ENCODE measurements at places on chromosomes 13 and 19.

- DNase-seq, result no peak
Observed at GRCh38 chr19:18100710-18101109, 3.1 kb downstream of the MAST3 start.

DNA sequence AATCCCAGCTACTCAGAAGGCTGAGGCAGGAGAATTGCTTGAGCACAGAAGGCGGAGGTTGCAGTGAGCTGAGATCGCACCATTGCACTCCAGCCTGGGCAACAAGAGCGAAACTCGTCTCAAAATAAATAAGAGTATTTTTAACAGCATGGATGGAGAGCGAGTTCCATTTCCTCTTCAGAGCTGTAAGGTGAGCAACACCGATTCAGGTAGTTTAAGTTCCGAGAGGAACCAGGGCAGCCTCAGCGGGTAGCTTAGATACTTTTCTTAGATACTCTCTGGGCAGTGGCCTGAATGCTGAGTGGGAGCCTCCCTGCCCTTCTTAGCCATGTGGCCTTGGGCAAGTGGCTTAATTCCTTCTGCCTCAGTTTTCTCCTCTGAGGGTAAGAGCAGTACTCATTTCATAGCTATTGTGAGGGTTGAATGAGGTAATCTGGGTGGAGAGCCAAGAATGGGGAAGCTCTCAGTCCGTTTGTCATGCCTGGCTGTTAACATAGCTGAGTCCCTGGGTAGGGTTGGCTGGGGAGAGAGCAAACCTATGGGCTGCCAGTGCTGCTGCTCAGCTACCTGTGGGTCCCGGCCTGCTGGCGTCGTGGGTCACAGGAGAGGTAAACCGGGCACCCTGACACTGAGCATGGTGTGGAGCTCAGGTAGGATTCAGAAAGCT, 4.1 kb downstream of the ATP11A start:
- no peak for DNase-seq

GRCh38 chr13:34035676-34036325, 217.9 kb downstream of the RFC3 start:
- no peak for DNase-seq

DNA sequence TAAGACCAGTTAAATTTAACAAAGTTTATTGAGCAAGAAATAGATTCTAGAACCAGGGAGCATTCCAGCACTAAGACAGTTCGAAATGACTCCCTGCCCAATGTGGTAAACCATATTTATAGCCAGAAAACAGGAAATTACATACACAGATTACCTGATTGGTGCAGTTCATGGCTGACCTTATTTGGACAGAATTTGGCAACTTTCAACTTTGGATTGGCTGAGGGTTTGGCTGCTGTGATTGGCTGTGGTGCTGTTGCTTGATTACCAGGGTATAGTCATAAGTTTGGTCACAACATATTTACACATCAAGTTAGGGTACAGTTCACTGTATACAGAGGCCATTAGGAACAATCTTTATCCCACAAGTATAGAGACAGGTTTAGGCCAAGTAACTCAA, 984.8 kb upstream of the MIR17HG start:
- no peak for DNase-seq

- DNase-seq, result no peak
Observed at GRCh38 chr13:27796544-27797227, 4.4 kb downstream of the GSX1 start.

DNA sequence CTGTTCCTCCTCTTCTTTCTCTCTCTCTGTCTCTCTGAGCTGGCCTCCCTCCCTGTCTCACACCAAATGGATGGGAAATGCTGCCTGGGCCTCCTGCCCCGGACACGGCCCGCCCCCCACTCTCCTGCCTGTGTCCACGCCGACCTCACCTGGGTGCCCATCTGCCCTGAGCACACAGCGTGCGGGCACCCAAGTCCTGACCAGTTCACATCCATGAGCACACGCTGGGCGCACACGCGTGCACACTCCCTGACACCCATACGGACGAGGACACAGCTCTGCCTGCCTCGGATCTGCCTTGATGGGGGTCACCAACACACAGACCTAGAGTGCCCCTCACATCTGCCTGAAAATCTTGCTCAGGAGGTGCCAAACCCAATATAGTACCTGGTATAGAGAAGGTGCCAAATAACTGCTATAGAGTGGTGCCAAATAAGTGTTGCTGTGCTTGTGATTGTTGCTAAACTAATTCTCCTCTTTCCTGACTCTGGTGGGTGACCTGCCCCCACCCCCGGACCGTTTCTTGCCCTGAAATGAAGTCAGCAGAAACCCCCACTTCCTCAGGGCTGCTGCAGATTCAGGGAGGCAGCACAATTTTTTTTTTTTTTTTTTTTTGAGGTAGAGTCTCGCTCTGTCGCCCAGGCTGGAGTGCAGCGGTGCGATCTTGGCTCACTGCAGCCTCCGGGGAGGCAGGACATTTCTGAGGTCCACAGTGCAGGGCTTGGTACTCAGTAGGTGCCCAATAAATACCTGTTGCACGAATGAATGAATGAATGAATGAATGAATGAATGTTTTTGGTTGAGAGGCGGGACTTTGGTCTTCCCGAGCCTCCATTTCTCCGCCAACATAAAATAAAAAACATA, 4.6 kb downstream of the NFIC start:
- DNase-seq, result no peak

GRCh38 chr19:1855828-1856255, 7.5 kb downstream of the KLF16 start:
- no peak for DNase-seq

GRCh38 chr13:51955816-51956603, 55.2 kb downstream of the ATP7B start:
- no peak for DNase-seq

DNA sequence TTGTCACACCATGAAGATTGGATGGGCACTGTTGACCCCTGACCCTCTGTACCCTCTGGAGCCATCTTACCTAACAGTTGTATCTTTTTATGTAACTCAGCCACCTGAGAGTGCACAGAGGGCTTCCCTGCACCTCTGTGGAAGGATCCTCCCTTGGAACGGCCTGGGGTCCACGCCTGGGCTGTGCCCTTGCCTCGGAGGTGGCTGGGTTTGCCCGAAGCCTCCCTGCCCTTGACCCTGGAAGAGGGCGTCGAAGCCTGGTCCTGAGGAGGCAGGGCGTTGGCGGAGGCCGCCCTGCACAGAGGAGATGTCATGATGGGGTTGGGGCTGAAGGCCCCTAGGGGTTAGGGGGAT, 241 bp downstream of the ODAD3 start:
- DNase-seq, result no peak

GRCh38 chr13:36130552-36131221, 495 bp downstream of the DCLK1 start:
- DNase-seq, result no peak

GRCh38 chr13:97262058-97262457, 39.9 kb downstream of the MBNL2 start:
- DNase-seq, result no peak

DNA sequence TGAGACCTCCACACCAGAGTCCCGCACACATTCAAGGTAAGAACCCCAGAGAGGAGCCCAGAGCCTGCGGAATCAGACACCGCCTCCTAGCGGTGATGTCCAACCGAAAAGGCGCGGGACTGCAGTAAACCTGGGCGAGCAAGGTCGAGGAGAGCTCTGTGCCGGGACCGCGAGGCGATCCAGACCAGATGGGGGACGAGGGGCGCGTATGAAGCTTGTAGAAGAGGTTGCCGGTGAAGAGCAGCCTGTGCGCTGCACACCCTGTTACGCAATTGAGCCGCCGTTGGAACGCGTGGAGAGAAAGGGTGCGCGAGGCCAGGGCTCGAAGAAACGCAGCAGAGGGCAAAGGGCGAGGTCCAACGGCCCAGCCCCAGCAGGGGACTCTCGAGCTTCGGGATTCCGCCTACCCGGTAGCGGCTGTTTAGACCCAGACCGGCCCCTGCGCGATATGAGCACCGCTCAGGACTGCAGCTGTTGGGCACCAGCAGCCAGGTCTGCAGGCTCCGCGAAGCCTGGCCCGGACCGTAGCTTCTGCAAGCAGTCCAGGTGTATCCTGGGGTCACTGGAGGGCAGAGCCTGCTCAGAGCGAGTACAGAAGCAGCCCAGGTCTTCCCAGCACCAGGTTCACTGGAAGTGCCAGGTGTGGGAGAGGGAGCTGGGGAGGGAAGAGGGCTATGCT, 65.9 kb upstream of the ZNF599 start:
- DNase-seq, result peak; percentile 22

DNA sequence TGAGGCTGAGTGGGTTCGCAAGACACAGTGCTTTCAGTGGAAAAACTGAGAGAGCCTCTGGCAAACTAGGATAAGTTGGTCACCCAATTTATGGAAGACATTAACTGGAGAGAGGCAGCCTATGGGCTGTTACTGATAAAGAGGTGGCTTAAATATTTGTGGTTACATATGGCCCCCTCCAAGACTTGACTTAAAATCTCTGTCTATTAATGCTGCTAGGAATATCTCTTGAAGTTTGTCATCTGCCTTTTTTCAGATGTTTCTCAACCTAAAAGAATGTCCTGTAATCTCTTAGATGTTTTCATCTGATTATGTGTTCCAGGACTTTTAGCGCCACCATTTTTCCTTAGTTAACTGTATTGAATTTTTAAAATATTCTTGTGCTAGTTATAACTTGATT, 54.6 kb downstream of the NAA16 start:
- no peak for DNase-seq

DNA sequence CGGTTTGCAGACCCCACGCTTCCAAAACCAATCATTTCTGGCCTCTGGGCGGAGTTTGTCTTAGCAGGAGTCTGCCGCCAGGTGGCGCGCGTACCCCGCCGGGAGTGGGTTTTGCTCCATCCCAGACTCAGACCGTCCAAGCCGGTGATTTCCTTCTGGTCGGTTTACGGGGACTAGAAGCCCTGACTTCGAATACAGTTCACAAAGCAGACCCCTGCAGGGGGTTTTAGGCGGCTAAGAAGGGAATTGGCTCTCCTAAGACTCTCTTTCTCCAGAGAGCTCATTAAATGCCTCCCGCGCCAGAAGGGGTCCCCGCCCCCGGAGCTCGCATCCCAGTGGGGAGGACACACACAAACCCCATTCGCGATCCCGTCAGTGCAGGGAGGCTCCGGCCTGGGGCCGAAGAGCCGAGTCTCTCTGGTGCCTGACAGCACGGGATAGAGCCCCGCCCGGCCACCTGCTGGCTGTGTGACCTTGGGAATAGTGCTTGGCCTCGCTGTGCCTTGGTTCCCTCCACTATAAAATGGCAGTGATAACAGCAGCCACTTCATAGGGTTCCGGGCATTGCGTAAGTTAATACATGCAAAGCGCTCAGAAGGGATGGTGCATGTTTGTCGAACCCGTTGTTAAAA, 8.6 kb upstream of the NUP62 start:
- peak; percentile 68 for DNase-seq

GRCh38 chr19:7529246-7529600, 6.3 kb upstream of the PNPLA6 start:
- no peak for DNase-seq

GRCh38 chr13:56066321-56066720, 1074.4 kb upstream of the PRR20A start:
- no peak for DNase-seq

- no peak for DNase-seq
Observed at GRCh38 chr13:72255908-72256307, 388.9 kb upstream of the DACH1 start.

DNA sequence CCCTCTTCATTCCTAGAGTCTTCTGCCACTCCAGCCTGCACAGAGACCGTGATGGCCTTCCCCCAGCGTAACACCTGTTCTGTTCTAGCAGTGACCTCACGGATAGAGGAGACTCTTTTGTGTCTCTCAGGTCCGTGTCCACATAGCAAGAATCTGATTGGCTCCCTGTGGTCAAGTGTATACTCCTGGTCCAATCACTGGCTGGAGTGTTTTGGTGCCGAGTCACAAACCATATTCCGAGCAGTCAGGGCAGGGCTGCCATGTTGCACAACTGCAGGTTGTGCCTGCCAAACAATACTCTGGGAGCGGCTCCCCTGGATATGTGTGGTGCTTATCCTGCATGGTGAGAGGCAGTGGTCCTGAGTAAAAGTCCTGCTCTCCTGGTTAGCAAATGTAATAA, 402.4 kb downstream of the KCNRG start:
- no peak for DNase-seq

DNA sequence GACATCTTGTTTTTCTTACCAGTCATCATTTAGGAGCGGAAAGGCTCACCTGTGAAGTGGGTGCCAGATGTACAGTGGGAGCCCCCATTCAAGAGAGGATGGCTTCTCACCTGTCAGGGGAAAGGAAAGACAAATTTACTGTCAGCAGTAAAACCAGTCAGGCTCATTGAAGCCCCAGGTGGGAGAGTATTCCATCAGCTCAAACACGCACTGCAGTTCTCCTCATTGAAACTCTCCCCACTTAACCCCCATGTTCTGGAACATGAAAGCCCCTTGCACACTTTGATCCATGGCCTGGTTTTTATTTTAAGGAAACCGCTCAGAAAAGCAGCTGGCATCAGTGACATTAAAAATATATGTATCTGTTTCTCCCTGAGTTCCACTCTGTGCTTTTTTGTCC, 401.1 kb upstream of the ZNF507 start:
- no peak for DNase-seq

DNA sequence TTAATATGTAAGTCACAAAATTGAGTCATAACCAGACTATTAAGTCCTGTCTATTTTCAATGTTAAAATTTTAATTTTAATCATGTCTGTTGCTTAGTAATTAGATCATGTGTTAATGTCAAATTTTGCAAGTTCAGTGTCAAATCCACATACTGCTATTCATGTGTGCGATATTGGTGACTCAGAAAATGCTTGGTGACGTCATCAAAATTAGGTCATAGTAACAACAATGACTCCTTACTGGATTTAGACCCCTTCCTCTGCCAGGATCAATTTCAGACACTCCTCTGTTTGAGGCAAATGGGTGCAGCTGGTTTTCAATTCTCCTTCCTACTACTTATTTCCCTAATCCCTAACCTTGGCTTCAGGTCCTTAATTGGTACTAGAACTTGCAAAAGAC, 1394.3 kb upstream of the SLC10A2 start:
- no peak for DNase-seq

- DNase-seq, result peak; percentile 98
Observed at GRCh38 chr19:58154679-58155648, 4.4 kb upstream of the ZNF329 start.

GRCh38 chr19:28444362-28444761, 768.6 kb downstream of the UQCRFS1 start:
- DNase-seq, result no peak

- DNase-seq, result no peak
Observed at GRCh38 chr19:14127929-14128509, 8.4 kb downstream of the ASF1B start.

GRCh38 chr13:22077764-22078163, 406.9 kb downstream of the FGF9 start:
- no peak for DNase-seq

DNA sequence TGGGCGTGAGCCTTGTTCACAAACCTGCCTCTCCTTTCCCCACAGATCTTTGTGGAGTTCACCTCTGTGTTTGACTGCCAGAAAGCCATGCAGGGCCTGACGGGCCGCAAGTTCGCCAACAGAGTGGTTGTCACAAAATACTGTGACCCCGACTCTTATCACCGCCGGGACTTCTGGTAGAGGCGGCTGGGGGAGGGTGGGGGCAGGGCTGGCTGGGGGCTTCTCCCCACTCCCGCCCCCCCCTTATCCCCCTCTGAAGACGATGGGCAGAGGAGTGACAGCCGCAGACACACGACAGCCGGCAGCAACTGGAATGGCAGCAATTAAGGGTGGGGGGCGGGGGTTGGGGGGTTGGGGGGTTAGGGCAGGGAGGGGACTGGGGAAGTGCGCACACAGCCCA, 1.1 kb upstream of the EPN1 start:
- no peak for DNase-seq
